D341Med (cell line): ENCODE measurements at places on chromosomes 1 and 21.

DNA sequence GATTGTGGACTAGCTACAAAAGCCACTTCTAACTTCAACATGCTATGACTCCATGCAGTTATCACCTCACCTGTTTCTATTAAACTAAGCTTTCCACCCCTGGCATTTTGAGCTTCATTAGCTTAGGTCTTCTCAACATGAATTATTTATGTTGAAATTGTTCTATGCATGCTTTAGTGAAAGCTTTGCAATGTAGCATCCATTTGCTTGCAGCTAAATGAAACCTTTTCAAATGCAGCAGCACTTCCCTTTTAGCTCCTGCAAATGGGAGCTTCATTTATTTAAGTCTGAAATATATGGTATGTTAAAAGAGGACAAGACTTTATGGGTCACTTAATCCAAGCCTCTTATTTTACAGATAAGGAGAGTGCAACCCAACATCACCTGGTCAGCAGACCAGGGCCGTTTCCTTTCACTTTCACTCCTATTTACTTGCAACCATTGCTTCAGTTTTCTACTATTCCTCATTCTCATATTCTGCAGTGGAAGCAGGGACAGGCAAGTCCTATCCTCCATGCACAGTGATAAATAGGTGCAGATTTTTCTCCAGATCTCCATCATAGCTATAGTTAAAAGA is 56.4 kb upstream of the SAMSN1 start:
- no peak for DNase-seq

DNA sequence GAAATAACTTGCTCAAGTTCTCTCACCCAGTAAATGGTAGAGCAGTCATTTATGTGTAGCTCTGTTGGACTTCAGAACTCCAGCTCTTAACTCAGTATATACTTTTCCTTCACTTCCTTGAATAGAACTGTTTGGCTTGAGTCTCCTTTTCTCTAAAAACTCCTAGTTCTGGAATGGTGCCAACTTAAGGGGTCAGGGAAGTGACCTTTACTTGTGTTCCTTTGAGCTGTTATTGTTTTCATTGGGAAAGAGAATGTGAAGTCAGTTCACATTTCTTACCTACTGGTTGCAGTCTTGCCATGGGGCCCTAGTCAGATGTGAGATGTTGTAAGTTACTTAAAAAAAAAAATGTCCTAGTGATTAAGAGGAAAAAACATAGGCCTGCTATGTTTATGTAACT is 77.0 kb upstream of the MACF1 start:
- DNase-seq = no peak

DNA sequence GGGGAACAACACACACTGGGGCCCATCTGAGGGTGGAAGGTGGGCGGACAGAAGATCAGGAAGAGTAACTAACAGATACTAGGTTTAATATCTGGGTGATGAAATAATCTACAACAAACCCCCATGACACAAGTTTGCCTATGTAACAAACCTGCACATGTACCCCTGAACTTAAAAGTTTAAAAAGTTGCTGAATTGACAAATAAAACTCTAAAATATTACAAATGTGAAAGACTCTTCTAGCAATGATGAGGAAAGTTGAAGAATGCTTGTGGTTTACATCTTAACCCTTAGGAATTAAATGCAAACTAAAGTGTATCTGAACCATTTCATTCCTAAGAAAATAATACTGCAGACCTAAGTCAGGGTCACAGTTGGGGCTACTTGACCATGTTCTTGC is 525.6 kb upstream of the CAMK1G start:
- no peak for DNase-seq

DNA sequence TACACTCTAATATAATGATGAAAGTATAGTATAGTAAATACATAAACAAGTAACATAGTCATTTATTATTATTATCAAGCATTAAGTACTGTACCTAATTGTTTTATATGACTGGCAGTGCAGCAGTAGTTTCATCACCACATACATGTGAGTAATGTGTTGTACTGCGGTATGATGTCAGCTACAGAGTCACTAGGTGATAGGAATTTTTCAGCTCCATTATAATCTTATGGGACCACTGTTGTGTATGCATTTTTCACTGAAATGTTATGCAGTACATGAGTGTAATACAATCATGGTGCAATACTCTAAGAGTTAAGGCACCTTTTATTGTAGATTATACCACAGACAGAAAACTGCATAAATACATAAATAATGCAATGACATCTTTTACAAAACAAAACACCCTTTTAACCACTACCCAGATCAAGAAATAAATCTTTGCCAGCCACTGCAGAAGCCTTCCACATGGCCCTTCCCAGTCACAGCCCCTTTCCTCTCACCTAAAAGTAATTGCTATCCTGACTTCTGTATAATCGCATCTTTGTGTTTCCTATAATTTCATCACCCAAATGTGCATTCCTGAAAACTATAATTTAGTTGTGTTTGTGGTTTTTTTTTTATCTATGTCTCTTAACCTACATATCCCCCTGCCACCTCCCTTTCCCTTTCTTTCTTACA is 16.3 kb downstream of the ABCD3 start:
- no peak for DNase-seq

DNA sequence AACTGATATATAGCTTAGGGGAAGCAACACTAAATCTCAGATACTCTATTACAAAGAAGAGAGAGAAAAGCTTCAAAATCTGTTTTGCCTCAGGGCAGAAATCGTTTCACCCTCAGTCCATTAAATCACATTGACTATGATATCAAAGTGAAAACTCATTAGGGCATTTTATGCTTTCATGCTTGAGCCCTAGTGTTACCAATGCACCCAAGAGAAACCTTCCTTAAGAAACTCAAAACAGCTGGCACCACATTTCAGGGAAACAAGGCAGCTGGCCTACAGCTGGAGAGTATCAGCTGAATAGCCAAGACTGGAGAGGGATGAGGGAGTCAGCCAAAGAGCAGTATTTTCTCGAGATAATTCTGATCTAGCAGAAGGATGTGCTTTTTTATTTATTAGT is 14.9 kb downstream of the COLGALT2 start:
- DNase-seq = no peak

DNA sequence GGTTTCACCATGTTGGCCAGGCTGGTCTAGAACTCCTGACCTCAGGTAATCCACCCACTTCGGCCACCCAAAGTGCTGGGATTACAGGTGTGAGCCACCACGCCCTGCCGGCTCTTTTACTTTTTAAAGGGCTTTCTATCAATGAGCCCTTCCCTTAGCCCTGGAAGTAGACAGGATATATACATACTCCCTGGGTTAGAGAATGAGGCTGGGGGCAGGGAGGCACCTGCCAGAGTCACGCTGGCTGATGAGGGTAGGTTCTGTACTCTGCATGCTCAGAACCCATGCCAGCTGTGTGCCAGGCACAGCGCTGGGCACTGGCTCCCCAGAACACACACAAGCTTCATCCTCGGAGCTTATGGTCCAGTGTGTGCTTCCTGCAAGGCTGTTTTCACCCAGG is 113.6 kb upstream of the IPO9 start:
- no peak for DNase-seq

DNA sequence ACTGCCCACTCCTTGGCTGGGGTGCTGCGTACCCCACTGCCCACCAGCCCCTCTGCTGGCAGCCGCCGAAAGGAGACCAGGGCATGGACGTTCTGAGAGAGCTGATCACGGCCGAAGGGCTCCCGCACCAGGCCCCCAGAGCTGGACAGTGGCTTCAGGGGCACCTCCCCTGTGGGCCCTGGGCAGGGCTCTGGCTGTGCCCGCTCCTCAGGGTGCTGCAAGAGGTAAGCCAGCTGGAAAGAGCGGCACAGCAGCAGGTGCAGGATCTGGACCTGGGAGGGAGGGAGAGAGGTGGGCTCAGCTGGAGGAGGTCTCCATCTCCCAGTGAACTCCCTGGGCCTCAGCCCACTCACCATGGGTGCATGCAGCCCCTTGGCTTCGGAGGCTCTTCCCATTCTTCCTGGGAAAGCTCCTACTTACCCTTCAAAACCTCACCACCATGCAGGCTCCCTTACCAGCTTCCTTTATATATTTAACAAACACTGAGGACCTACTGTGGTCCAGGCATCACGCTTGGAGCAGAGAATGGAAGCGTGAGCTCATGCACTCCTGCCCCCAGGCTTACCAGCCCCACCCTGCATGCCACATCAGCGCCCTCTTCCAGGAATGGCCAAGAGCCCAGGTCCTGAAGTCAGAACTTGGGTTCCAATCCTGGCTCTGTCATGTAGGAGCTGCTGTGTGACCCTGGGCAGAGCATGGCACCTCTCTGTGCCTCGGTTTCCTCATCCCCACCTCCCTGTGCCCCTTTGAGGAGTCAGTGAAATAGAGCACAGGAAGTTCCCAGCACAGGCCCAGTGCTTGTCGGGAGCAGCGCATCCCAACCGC is 6.8 kb upstream of the KIF17 start:
- DNase-seq = no peak

DNA sequence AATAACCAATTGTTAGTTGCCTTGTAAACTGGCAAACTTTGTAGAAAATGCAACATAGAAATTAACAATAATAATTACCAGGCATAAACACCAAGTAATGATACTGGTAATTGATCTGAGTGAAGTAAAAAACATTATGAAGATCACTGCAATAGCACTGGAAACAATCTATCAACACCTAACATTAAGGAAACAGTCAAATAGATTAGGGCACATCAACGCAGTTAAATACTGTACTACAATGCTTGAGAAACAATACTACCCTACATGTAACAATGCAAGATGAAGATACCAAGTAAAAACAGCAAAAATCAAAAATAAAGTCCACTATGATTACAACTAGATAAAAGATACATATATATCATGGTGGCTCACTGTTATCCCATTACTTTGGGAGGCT is 16.6 kb downstream of the SYDE2 start:
- DNase-seq = no peak

- no peak for DNase-seq
Measured at GRCh38 chr1:70767377-70767776, 280.2 kb downstream of the PTGER3 start.

DNA sequence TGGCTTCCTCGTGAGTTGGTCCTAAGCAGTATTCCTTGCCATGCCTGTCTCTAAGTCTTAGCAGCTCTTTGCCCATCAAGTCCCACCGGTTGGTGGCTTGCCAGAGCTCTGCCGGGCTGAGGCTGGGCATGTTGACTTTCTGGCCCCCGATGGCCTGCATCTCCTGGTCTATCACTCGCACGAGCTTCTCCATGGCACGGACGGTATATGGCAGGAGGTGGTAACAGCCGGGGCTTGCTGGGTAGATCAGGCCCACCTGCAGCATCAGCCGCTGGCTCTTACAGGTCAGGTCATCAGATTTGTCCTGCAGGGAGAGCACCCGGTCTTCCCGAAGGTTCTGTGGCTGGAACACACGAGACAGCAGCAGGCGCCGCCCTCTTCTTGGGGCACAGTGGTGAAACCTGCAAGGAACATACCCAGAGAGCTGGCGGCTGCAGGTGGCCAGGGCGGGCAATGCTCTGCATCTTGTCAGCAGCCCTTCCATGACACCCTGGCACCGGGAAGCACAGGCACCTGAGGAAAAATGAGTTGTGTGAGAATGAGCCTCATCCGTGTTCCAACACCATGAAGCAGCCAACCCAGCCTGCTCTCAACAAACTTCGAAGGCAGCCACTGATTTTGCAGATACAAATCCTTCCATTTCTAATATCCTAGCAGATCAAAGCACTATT is 5.5 kb downstream of the PARS2 start:
- no peak for DNase-seq

DNA sequence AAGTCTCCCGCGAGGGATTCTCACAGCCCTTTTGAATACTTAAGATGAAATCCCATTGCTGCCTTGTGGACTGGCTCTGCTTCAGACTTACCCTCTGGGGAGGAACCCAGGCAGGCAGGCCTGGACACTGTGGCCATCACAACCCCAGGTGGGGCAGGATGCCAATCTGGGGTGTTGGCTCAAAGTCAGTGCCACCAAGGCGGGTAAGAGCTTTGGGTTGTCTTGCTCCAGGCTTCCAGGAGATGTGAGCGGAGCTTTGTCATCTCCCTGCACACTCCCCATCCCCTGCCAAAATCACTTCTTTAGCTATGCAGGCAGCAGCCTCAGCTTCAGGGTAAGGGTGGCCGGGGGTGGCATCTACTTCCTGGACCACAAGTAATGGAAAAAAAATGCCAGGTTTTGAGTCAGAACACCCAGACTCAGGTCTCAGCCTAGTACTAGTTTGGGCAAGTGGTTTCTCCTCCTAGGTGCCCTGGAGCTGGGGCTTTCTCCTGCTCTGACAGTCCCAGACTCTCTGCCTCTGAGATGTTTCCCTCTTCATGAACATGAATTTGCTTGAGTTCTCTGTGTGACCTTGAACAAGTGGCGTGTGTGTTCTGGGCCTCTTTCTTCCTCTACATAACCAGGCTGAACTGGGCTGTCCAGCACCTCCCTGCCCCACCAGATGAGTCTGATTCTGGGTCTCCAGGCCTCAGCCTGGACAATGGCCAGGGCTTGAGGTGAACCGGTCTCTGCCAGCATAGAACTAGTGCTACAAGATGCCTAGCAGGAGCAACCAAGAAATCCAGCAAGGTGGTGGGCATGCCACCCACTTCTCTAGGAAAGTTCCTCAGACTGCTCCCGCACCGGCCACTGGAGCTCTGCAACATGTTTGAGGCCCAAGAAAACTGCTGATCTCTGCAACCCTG is 65.4 kb downstream of the VWA5B1 start:
- no peak for DNase-seq

- DNase-seq = no peak
Measured at GRCh38 chr1:182406012-182406411, 5.5 kb upstream of the TEDDM1 start.

DNA sequence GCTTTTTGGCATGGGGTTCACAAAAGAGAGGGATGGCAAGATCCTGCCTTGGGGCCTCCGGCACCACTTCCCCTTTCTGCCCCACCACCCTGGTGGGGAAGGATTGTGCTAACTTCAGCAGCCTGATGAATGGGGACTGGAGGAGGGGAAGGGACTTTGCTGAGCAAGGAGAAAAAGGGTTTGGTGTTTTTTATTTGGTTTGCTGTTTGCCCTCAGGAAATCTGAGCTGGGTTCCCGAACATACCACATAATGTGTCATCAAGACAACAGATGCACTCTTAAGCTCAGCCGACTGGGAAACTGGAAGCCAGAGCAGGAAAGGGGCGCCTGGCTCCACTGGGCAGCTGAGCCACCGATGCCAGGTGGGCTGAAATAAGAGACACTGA is 19.8 kb downstream of the OLFML2B start:
- DNase-seq = no peak

DNA sequence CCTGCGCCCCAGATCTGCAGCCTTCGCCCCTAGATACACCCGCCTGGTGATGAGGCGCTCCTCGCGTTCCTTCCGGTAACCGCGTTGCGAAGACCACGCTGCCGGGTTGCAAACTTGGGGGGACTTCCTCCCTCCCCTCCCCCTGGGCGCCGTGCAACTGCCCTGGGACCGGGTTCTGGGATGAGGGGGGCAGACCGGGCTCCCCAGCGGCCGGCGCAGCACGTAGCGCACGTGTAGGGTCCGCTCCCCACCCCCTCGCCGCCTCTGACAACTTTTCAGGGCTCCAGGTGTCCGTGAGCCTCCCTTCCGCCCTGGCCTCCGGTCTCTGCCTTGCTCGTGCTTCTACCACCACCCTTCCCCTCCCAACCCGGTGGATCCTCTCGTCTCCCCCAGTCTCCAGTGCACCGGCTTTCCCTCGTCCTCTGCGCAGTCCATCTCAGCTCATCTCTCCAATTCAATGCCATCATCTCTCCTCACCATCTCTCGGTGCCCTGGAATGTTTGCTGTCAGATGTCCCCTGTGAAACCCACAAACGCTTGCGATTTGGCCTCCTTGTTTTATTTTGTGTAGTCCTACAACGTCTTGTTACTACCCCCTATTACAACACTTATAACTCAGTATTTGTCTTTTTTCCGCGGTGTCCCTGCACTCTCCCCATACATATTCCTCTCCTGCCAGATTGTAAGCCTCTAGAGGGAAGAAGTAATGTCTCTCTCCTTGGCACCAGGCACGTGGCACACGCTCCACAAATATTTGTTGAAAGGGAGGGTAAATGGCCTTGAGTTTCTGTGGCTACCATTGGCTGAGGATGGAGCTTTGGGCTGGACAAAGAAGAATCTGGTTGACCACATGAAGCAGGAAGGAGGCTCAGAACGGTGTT is 782 bp downstream of the PCAT6 start:
- DNase-seq = peak; percentile 57
